ENCODE measurements at places on chromosomes 7 and 10. TPM values are rescaled to one million over a fixed set of nuclear protein-coding genes. Genes with fewer than 3 reads are reported as not detected.

GRCh38 chr10:100267239-100268104, at the start of gene CWF19L1:
Gene CWF19L1 (minus strand): TSS chr10:100267638. CDS start chr10:100267593, 45 bp downstream.
- peak within 1 kb of the TSS; percentile 99 for H3K4me3 ChIP-seq
- H3K27me3 ChIP-seq: no peaks in the 10 kb centered on the region
- peaks cover 33% of the 10 kb centered on the region for H3K4me1 ChIP-seq
- DNase-seq: peak; percentile 62
- peak within 1 kb of the TSS; percentile 97 for H3K27ac ChIP-seq

- H3K27ac ChIP-seq: no peak overlapping the region
- no peaks in the 10 kb centered on the region for H3K36me3 ChIP-seq
- no peak overlapping the region for H3K4me3 ChIP-seq
- DNase-seq: no peak
- peaks cover 12% of the 10 kb centered on the region for H3K27me3 ChIP-seq
- no peaks in the 10 kb centered on the region for H3K4me1 ChIP-seq
Observed at GRCh38 chr10:103793429-103793828, 61.9 kb downstream of the SH3PXD2A start.

- peaks cover 21% of the 10 kb centered on the region for H3K4me1 ChIP-seq
- peaks cover 29% of the 10 kb centered on the region for H3K27me3 ChIP-seq
- no peak for DNase-seq
- H3K4me3 ChIP-seq: peak overlapping the region; percentile 87
Observed at GRCh38 chr7:91266067-91266688, 1.9 kb downstream of the FZD1 start.

DNA sequence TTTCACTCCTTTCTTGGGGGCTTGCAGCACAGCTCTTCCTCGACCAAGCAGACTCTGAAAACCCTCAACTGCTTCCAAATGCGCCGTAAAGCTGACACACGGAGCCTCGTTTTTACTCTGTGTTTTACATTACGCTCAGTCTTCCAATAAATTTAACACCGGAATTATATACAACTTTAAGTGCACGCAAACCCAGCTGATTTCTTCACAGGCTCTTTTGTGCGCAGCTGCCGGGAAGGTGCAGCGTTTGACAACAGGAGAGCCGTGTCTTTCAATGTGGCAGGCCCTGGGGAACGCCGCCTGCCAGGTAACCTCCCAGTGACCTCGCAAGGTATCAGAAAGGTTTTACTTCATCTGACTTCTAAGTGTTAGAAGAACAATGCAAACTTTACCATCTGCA, 35.0 kb downstream of the GFRA1 start:
- no peaks in the 10 kb centered on the region for H3K36me3 ChIP-seq
- DNase-seq: no peak
- H3K4me1 ChIP-seq: no peaks in the 10 kb centered on the region
- no peak overlapping the region for H3K27ac ChIP-seq

DNA sequence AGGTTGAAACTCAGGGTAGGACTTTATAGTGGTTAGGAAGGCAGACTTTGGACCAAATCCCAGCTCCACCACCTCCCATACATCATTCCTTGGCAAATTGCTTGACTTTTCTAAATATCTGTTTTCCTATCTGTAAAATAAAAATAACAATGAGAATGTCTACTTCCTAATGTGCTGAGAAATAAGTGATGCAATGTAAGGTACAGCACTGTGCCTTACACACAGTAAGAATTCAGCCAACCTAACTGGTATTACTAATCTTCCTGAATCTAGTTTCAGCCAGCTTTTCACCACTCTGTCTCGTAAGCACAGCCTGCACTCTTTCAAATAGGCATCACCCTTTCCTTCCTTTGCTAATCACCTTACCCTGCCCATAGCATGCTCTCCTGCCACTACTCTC, 9.7 kb downstream of the PRLHR start:
- H3K27ac ChIP-seq: no peak overlapping the region
- peaks cover 10% of the 10 kb centered on the region for H3K27me3 ChIP-seq
- H3K36me3 ChIP-seq: no peaks in the 10 kb centered on the region
- no peak for DNase-seq

DNA sequence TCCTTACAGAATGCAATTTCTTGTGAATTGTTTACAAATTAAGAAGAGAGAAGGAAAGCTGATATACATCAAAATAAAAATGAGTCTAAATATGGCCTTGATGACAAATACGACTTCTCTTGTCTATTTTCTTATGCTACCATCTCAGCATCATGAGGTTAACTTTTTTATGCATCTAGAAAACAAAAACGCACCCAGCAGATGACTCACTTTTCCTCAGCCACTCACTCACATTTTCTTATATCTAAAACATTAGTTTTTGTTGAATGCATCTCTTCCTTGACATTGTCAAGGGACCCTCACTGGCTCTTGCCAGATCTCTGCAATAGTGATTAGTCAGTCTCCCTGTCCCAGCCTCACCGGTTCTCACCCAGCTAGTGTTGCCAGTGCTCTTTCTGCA, 256.4 kb upstream of the SLC26A5 start:
- no peak overlapping the region for H3K4me3 ChIP-seq
- H3K4me1 ChIP-seq: no peaks in the 10 kb centered on the region
- no peaks in the 10 kb centered on the region for H3K36me3 ChIP-seq
- H3K27me3 ChIP-seq: peaks cover 4% of the 10 kb centered on the region
- no peak overlapping the region for H3K27ac ChIP-seq
- DNase-seq: no peak

- H3K4me1 ChIP-seq: peaks cover 34% of the 10 kb centered on the region
- no peak overlapping the region for H3K27ac ChIP-seq
Observed at GRCh38 chr10:60286559-60286958, 103.1 kb downstream of the ANK3 start.

GRCh38 chr10:74889662-74889998, 63.2 kb downstream of the KAT6B start:
- peaks cover 31% of the 10 kb centered on the region for H3K4me1 ChIP-seq
- no peak overlapping the region for H3K27ac ChIP-seq
- DNase-seq: no peak
- H3K4me3 ChIP-seq: no peak overlapping the region
- H3K36me3 ChIP-seq: no peaks in the 10 kb centered on the region

PIK3CG gene
- 62.0 TPM for total RNA-seq

TMEM225B gene
- 1.5 TPM for total RNA-seq

ZNF727 gene
- total RNA-seq: 0.53 TPM

ALDH18A1 gene
- total RNA-seq: 45.9 TPM

SEMA3A gene
- total RNA-seq: not detected

ZNF804B gene
- total RNA-seq: not detected

SLC29A4 gene
- 0.32 TPM for total RNA-seq

GSTK1 gene
- total RNA-seq: 144 TPM

LSM8 gene
- 50.9 TPM for total RNA-seq

COX19 gene
- total RNA-seq: 24.5 TPM

ZNF438 gene
- 3.9 TPM for total RNA-seq

Data from activated B cell treated with CpG ODN at 0.5 μM for 24 hours (primary cell).